NCI-H1436 treated with DMSO at 0.1 percent for 48 hours (cell line): ENCODE measurements at places on chromosomes 7 and 10.

DNA sequence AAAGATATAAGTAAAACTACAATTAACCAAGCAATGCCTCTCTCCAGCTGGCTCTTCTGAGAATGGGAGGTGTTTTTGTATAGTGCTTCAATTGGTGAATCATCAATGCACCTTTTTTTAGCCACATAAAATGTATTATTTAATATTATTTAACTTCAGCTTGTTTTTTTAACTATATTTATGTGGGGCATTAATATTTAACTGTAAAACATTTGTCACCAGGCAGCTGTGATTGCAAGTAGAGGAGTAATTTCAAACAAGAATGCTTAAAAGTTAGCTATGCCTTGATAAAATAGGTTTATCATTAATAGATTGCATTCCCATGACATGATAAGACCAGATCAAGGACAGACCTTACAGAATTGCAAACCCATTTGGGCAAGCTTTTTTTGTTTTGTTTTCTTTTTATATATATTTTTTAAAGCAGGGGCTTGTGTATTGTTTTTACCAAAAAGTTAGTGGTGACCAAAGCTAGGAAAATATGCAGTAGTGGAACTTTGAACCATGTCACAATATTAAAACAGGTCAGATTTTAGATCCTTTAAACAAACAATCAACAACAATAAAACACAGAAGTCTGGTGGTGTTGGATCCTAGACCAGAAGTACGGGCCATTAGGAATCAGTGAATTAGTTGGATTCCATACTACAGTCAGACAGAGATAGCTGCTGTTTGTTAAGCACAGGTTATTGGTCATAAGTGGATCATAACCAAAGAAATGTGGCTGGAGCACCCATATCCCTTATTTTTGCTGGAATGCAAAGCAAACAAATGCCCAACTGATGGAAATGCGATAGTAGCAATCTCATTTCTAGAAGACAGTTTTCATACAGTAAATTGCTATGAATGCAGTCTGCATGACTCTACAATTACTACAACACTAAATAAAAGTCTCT lies 2.9 kb downstream of the CAV2 start:
- no peak for DNase-seq

DNA sequence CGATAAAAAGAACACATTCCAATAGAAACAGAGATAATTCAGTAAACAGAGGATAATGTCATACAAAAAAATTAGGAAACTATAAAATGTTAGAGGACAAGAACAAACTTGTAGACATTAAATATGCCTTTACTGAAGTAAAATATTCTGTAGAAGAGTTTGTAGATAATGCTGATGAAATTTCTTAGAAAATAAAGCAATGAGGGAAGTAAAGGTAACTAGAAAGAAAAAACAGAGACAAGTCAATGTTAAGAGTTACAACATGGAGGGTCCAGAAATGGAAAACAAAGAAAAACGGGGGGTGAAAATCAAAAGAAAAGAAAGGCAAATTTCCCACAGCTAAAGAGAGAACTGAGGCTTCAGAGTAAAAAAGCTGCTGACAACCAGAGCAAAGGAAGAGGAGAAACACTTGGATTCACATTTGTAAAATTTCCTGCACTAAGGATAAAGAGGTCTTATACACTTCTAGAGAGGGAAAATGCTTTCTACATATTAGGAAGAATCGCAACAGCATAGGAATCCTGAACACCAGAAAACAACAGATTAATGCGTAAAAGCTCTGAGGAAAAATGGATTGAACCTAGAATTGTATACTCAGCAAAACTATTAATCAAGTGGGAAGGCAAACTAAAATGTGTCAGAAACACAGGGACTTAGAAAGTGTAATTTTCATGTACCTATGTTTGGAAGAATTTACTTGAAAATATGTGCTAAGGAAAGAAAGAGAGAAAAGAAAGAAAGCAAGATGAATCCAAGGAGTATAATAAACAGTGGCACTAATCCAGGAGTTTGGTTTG lies 55.0 kb upstream of the AGR3 start:
- DNase-seq: no peak

DNA sequence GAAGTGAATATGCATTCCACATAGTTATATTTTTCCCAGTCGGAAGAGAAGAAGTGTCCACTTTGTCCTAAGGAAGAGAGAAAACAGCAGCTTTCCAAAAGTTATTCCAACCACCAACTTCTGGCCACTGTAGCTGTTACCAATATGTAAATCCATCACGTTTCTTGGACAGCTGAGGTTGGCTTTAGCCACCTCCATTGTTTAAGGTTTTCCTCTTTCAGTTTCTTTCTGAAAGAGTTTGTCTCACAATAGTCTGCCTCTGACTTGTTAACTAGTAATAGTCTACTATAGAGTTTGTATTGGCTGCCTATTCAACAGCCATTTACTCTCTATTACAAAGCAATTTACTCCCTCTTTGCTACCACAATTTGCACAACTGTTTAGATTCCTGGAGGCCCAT lies 457.6 kb upstream of the LRRN3 start:
- DNase-seq: no peak

DNA sequence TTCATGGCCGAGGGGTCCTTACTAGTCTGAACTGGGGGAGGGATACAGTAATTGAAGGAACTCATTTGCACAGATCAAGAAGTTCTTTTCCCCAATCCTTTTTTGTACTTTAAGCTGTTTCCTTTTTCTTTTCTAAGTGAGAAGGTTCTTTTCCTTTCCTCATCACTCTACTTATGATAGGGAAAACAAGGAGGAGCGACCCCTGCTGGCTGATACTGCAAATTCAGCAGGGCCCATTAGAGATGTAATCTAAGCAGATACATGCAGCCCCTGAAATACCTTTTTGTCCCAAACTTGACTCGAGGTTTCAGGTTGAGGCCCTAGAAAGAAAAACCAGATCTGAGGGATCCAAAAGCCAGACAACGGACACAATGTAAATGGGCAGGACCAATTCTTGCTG lies 305.5 kb downstream of the DNAJB9 start:
- DNase-seq: no peak

DNA sequence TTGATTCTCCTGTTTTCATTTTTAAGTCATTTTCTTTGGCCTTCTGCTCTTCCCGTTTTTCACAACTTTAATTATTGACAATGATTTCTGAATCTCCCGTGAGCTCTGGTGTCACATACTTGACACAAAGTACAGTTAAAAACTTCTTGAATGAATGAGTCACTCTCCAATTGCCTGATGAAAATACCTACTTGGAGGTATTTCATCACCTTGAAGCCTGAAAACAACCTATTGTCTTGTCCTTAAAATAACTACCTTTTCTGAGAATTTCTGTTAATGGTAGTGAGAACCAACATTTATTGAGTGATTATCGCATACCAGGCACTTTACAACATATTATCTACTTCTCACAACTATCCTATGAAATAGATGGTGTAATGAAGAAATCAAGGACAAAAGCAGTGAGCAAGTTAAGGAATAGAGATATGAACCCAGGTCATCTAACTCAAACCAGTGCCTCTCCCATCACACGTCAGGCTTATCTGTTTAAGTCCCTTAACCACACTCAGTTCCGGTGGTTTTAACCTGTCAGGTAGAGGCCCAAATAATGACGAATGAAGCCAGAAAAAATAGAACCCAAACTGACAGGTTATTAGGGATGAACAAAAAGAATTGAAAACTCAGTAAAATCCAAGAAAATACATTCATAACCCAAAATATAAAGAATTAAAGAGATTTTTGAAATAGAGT lies 11.6 kb downstream of the BET1 start:
- no peak for DNase-seq

DNA sequence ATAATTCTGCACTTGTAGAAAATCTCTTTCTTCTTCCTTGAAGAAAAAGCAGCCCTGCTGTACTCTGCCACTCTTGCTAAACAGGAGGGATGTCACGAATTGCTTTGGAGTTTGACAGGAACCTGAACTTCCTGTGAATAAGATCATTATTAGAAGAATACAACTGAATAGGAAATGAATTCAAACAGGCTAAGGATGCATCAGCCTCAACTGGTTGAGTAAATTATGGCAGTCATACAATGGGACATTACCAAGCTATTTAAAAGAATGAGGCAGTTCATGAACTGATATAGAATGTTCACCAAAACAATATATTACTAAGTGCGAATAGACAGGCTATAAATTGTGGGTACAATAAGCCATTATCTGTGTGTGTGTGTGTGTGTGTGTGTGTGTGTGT lies 97.1 kb upstream of the DOCK1 start:
- no peak for DNase-seq

DNA sequence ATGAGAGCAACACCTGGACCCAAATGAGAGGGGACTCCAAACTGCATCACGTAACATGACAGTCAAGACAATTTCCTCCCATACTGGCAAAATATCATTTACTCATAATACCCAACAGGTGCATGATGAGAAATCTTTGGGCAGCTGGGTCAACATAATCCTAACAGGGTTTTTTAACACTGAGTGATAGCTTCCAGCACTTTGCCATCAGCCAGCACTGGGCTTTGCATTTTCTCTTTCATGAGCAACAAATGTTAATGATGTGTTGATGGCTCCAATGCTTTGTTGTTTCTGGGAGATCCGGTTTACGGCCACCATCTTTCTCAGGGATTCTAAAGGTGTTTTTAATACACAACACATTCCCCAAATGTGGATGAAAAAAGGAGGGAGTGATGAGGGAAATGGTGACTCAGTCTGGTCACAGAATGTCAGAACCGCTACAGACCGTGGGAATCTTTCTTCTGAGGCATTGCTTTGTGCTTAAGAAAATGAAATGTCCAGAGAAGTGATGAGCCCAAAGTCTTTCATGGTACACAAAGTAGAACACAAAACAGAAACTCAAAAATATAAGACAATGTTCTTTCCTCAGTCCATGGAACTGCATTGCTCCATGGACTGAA lies 705.7 kb upstream of the IGFBP3 start:
- DNase-seq: no peak
